ENCODE measurements at places on chromosomes 4 and X.

DNA sequence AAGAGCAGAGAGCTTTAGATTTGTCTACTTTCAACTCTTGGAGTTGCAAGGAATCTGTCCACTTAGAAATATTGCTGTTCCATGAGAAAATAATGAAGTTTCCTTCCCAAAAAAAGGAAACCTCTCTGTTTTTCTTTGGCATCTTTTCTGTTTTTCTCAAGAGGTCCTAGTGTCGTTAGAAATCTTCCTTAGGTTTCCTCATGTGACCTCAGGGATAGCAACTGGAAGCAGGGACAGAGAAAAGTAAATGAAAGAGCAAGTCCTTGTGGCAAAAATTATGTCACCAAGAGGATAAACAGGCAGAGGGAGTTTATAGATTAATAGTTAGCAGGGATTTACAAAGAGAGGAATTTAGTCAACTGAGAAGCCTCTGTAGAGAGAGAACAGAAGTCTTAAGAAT lies 478.4 kb upstream of the ADGRL3 start:
- DNase-seq, result no peak

- DNase-seq, result no peak
Observed at GRCh38 chrX:47563801-47564315, 2.9 kb downstream of the ARAF start.

GRCh38 chr4:108850219-108850649 lies 87.4 kb upstream of the ETNPPL start:
- DNase-seq, result no peak

DNA sequence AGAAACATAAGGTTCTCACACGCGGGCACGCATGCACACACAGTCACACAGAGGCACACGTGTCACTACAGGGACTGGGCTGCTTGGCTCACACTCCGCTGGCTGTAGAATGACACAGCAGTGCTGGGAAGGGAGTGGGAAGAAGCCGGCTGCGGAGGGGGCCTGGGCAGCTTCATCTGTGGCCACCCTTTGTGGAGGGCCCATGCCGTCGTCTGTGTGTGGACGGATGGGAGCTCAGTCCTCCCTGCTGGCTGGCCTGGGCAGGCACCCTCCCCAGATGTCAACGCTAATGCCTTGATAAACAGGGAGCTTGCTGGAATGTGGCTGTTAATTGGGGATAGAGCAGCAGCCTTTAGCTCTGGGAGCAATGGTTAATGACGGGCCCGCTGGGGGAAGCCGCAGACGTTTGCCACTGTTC lies 621.1 kb downstream of the BCOR start:
- no peak for DNase-seq

- DNase-seq, result no peak
Observed at GRCh38 chr4:116838609-116839008, 246.8 kb downstream of the TRAM1L1 start.

GRCh38 chr4:768995-769394 lies 56.9 kb downstream of the CPLX1 start:
- no peak for DNase-seq

DNA sequence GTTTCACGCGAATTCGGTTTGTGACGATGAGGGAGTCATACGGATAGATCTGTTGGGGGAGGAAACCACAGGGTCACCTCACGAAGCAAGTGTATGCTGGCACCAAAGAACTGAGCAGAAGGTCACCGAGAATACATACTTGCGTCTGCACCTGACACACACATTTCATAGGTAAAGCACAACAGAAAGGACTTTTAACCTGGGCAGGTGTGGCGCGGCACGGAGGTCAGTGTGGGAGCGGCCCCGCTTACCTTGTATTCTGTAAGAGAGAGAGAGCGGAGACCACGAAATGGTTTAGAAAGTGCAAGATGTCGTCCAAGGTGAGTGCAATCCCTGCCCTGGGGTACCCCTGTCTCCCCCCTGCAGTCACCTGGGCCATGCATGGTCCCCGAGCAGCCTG lies 43.6 kb upstream of the AFAP1 start:
- DNase-seq, result no peak

DNA sequence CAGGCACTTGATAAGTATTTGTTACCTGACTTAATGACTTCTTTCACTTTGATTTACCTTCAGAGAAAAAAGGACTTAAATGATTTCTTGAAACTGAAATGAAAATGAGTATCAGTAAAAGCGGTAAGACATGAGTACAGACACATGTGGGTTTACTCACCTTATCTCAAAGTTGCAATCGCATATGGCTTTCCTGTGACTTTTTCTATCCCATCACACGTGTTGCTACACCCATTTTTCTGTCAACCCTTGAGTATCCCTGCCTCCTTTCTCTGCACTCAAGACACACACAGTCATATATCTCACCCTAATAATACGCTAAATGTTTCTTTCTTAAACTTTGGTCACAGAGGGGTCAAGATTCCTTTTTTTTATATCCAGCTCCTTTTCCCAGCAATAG lies 11.0 kb upstream of the ARHGEF38 start:
- DNase-seq, result no peak

DNA sequence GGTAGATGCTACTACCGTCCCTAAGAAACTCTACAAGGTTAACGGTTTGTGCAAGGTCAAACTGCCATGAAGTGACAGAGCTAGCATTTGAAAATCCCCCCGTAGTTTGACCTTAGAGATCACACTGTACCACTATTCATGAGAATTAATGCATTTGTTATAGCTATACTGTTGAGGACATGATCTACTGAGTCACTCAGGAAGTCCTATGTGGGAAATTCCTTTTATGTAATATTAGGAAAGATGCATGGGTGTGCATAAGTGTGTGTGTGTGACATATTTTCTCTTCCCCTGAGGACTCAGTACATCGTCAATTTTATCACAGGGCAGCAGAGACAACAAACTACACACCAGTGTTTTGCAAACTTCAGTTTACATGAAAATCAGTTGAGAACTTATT lies 141.1 kb downstream of the FBXW7 start:
- DNase-seq, result no peak

GRCh38 chr4:107299646-107300045 lies 263.5 kb upstream of the DKK2 start:
- no peak for DNase-seq

DNA sequence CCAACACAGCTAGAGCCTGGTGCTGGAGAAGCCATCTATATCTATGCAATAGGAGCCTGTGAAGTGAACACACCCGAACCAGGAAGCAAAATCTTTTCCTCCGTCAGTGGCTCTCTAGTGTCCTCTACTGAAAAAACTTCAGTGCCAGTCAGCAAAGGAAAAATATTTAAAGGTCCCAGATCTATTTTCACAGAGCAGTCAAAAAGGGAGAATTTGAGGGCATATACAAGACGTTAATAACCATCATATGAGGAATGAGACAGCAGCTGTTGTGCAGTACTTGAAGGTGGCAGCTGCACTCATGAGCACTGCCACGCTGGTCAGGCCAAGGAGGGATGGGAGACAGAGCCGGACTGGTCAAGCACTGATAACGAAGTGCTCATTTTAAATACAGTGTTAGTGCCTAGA lies 14.4 kb downstream of the MCUB start:
- DNase-seq, result no peak

GRCh38 chr4:1841201-1841886 lies 14.6 kb downstream of the LETM1 start:
- no peak for DNase-seq

DNA sequence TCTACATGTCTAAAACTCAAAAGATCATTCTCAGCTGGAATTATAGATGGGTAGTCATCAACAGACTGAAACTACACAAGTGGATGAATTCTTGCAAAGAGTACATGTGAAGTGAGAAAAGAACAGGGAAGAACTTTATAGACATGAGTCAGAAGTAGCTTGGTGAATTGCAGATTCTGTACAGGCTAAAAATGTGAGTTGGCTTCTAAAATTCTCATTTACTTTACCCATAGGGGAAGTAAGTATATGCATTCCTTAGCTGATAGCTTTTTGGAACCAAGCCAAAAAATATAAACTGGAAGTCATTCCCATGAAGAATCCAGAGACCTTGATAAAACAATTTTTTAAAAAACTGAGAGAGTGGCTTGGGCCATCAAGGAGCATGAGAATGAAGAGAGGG lies 584.2 kb upstream of the FTHL17 start:
- DNase-seq, result no peak

DNA sequence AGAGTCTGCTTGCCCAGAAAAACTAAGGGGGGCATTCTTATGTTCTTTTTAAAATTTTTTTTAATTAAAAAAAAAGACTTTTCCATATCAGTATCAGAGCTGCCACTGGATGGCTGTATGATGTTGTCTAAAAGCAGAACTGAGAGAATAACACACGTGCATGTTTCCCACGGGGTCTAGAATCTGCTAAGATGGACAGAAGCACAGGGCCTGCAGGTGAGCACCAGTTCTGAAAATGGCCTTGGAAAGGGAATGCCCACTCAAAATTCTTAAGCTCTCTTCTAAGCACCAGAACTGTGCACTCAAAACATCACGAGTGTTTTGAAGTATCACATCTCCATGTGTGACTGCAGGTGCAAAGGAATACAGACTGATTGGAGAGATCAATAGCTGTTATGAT lies 61.1 kb downstream of the ARAP2 start:
- DNase-seq, result no peak

- no peak for DNase-seq
Observed at GRCh38 chr4:73916172-73916925, 47.2 kb downstream of the CXCL1 start.

GRCh38 chrX:133793626-133794025 lies 191.8 kb downstream of the GPC3 start:
- DNase-seq, result no peak

GRCh38 chr4:6154875-6155274 lies 45.5 kb downstream of the JAKMIP1 start:
- DNase-seq, result no peak

Measured in stimulated activated CD8-positive, alpha-beta memory T cell treated with anti-CD3 and anti-CD28 coated beads, Interleukin-12 subunit alpha, Interleukin-12 subunit beta, amount 100 ng/mL, for 1 hour (primary cell).